KG1 (cell line): ENCODE measurements at places on chromosomes 16 and 17.

DNA sequence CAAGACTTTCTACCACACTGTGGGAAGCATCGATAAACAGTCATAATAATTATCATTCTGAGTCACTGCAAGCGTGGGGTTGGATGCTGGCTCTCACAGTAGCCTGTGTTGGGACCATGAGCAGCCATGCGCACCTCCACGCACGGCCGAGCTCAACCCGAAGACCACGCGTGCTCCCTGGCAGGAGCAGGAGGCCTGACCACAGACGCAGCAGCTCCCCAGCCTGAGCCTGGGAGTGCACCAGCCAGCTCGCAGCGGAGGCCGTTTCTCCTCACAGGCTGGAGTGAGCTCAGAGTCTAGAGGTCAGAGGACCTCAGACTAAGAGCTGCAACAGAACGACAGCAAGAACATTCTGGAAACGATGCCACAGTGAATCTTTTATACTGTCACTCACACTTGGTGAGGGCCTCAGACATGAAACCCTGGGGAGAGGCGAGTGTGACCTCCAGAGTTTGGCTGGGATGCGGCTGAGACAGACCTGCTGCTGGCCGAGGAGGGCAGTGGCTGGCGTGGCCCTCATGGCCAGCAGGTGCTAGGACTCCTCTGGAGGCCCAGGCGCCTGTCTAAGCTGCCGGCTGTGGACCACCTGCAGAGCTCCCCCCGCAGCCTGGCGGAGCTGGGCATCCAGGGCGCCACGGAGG, 6.0 kb downstream of the NDUFAF8 start:
- no peak for DNase-seq

- no peak for DNase-seq
These were observed 179.6 kb upstream of the IRX3 start for GRCh38 chr16:54466233-54466632.

GRCh38 chr17:16923904-16924695, 47.8 kb downstream of the TNFRSF13B start:
- DNase-seq = no peak

GRCh38 chr16:88917146-88917914, 50.9 kb upstream of the PABPN1L start:
- no peak for DNase-seq
